ENCODE measurements at places on chromosomes 3 and 15.

DNA sequence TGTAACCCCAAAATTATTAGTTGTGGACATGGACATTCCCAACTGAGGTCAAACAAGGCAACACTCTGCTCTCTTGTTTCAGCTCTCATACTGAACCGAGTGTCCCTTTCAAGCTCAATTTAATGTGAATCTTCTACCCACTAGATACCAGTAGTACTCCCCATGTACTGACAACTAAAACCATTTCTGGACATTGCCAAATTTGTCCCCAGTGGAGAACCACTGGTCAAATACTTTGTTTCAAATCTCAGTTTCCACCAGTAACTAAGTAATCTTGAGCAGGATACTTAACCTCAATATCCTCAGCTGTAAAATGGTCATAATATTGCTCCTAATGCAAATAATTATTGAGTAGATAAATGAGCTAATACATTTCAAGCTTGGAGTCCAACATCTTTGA, 566.0 kb downstream of the ZIC1 start:
- no peak for DNase-seq

DNA sequence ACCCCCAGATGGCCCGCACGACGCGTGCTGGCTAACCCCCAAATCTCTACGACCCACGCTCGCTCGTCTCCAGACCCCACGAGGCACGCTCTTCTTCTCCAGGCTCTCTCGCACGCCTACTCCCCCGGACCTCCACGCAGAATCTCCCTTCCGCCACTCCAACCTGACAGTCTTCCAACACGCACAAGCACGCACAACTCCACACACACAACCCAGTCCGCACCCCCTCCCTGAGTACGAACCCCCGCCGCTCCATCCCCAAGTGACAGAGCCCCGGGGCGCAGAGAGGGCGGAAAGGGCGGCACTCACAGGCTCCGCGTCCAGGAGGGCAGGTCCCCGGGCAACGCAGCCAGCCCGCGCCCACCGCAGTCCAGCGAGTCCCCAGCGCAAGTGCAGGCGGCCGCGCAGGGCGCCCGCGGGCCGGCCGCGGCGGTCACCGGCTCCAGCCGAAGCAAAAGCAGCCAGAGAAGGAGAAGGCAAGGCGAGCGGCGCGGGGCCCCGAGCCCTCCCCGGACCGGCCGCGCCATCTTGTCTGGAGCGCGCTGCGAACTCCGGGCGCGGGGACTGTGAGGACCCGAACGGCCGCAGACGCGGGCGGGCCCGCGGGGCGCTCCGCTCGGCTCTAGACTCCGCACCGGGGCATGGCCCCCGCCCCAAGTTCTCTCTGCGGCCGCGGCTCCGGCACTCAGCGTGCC, 794 bp downstream of the LRIG1 start:
- DNase-seq = no peak

DNA sequence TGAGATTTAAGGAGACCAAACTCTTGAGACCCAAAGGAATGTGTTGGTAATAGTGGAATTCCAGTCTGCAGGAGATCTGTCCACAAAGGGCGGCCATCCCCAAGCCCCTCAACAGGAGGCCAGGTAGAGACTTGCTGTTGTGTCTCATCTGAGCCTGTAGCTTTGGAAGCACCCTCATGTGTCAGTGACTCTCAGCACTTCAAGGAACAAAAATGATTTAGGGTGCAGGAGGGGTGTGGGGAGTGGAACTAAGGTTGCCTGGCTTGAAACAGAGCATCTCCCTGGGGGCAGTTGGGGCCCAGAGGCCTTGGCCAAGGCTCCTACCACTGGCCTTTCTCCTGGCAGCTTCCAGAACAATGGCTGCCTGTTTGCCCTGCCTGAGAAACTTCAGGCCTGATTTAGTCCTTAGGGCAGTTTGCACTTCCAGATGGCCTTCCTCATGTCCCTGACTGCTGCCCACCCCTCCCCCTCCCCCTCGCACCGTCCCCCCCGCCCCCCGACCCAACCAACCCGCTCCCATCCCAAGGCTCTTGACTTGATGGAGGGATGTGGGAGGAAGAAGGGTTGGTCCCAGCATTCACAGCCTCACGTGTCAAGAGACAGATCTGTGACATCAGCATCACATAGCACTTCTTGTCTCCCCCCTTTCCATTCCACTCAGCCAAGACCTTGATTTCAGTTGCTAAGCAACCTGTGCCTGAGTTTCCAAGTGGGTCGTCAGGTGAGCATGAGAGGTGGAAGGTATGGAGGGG, 77.1 kb downstream of the CORO2B start:
- peak; percentile 23 for DNase-seq

- DNase-seq = no peak
Observed at GRCh38 chr3:87478716-87479115, 202.3 kb upstream of the POU1F1 start.

DNA sequence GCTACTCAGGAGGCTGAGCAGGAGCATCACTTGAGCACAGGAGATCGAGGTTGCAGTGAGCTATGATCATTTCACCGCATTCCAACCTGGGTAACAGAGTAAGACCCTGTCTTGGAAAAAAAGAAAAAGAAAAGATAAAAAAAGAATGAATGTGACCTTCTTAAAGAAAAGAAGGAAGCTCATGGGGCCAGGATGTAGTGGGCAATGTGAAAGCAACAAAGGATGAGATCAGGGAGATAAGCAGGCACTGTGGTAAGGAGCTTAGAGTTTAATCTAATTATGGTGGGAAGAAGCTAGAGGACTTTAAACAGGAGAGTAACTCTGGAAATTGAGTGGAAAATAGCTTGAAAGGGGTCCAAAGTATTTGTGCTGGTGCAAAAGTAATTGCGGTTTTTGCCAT, 231.6 kb upstream of the UBE2E2 start:
- DNase-seq = no peak

DNA sequence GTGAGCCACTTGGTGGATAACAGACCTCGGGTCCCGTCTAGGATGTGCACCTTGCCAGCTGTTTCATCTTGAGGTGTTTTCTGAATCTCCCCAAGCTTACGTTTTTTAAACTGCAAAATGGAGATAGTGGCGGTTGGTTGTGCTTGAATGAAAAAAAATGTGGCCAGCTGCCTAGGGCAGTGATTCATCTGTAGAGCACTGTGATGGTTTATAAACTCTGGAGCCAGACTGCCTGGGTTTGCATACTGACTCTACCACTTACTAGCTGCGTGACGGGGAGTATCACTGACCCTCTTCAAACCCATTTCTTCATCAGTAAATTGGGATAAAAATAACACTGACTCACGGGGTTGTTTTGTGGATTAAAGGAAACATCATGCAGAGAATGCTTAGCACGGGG, 159.1 kb downstream of the CHL1 start:
- DNase-seq = no peak

- no peak for DNase-seq
Observed at GRCh38 chr3:179687967-179688535, 35.2 kb downstream of the USP13 start.

DNA sequence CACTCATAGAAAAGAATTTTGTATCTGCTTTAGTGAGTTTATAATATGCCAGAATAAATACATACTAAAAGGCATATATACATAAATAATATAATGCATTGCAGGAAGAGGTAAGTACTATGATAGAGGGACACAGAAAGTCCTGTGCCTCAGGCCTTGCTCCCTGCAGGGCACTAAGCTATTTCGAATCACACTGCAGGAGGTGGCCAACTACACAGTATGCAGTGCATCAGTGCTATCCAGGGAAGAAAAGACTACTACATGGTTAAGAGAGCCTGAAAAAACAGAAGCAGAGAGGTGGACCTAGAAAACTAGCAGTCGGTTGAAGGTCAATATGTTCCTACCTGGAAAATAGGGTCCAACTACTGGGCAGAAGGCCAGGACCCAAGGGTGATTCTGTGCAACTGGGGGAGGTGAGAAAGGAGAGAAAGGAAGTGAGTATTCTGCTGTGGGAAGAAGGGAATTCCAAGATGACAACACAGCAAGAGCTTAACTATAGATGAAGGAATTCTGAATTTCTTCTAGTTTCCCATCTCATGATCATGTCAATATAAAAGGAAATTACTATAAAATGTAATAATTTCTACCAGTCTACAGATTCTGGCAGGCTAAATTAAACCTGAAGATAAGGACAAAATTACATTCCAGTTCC, 218.0 kb downstream of the ZBTB20 start:
- DNase-seq = no peak

GRCh38 chr15:40590667-40591050, 3.4 kb upstream of the KNL1 start:
- no peak for DNase-seq

DNA sequence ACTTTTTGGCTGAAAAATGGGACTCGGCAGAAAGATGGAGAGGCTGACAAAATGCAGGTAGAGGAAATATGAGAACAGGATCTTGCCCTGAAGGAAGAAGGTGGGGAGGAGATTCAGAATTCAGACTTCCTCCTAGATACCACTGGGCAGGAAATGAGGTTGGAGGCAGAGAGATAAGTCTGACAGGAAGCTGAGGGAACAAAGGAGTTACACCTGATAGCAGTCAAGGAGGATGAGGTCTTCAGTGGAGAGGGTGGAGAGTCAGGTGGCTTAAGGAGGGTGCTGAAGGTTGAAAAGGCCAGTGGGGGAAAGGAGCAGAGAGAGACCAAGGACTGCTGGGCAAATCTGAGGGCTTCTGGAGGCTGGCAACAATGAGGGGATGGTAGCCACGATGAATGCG, 56.8 kb downstream of the CCR4 start:
- no peak for DNase-seq

DNA sequence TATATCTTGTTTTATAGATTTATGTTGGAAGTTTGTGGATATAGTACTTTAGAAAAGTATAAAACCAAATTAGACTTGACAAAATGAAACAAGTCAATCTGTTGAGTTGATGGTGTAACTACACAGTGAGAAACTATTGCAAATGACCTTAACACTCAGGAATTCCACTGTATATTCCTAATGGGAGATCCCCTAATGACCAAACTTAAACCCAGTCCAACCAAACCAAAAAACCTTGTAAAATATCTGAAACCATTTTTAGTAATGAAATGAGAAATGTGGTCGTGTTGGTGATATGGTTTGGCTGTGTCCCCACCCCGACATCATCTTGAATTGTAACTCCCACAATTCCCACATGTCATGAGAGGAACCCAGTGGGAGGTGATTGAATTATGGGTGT, 31.9 kb upstream of the ATP13A3 start:
- DNase-seq = no peak
